Stimulated activated memory B cell treated with anti-CD40 and anti-IgM and Interleukin-4, amounts not matched to agents 10 μg/mL and 1 μg/mL and 100 μg/mL, for 72 hours (primary cell): ENCODE measurements at places on chromosomes 5 and 9.

- ATAC-seq: no peak
Observed at GRCh38 chr5:164577742-164578141, 1072.3 kb downstream of the MAT2B start.

DNA sequence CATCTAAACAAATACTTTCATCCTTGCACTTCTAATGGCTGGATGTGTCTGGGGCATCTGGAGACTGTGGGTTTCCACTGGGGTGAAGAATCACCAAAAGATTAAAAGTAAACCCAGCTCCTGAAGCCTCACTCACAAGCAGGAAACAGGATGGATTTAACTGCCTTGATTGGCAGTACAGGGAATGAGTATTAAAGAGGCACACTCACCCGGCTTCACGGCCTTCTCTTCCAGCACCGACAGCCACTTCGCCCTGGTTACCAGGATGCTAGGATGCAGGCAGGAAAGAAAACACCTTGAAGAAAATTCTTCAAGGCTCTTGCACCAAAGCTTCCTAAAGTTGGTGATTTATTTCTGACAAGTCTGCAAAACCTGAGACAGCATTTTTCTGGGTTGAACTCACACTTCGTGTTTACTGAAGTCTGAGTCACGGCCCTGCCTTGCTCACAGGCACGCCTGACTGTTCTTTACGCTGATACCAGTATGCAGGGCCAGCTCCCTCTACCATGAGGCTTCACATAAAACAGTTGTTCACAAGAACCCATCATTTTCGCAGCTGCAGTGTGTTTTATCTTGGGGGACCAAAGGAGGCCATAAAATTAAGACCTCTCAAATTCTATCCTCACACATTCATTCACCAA, 56.5 kb upstream of the ZNF354A start:
- ATAC-seq: no peak

DNA sequence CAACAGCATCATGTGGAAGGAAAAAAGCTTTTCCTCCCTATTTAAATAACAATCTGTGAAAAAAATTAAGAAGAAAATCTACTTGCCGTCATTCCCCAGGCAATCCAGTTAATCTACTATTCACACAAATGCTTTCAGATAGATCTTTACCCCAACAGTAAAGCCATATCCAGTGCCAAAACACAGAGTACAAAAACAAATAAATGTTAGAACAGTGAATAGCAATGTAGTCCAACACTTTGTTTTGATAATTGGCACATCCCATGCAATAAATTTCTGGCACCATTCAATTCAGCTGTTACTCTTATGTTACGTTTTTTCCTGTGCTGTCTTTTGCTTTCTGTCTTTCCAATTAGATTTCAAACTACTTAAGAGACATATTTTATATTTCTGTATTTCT, 2245.5 kb upstream of the WWC1 start:
- no peak for ATAC-seq

GRCh38 chr5:42655982-42656650, 100.5 kb upstream of the CCDC152 start:
- ATAC-seq: no peak

DNA sequence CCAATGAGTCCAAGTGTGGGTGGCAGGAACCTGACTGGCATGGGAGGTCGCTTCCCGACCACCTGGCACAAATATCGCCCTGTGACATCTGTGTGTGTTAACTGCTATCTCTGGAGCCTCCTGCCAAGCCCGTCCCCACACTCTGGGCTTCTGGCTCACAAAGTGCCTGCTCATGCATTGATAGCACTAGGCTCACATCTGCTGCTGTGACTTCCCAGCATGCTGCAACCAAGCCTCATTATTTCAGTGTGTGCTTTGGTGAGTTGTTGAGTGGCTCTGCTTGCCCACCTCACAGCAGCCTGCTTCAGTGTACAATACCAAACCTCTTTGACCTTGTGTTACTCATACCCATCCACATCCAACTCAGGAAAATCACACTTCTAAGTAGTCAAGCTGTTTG, 139.8 kb downstream of the APBA1 start:
- ATAC-seq: no peak

DNA sequence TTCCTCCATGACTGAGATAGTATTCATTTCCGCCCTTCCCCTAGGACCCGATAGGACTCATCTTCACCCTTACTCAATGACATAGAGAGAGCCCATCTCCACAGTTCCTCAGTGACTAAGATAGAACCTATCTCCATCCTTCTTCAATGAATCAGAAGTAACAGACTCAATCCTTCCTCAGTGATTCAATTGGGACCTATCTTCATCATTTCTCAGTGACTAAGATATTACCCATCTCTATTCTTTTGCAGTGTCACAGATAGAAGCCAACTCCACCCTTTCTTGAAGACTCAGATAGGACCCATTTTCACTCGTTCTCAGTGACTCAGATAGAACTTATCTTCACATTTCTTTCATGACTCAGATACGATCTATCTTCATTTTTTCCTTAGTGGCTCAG, 164.6 kb downstream of the FBXO4 start:
- no peak for ATAC-seq

DNA sequence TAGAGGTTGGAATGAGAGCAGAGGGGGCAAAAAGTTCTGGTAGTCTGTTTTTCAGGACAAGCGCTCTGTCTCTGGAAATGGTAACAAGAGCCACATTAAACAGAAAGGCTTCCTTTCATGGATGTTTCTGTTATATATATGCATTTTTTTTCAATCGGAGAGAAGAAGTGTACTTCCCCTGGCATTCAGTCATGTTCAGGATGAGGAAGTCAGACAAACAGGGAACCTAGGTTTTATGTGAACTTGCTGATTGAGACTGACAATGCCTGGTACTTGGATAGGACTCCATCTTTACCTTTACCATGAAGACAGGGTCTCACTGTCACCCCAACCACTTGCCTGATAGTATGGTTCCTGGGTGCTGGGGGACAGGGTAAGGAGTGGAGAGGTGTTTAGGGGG, 30.1 kb upstream of the ZBED3 start:
- ATAC-seq: no peak

DNA sequence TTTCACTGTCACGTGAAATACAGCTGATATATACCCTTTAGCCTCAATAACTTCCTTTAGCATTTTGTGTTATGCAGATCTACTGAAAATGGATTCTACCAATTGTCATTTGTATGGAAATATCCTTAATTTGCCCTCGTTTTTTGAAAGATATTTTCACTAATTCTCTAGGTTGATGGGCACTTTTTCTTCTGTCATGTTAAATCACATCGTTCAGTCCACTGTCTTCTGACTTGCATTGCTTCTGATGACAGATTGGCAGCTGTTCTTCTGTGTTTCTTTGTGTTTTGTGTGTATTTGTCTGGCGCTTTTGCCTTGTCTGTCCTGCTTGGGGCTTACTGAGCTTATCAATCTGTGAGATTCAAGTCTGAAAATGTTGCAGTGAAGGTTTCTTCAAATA, 9.7 kb upstream of the CLPTM1L start:
- no peak for ATAC-seq

- ATAC-seq: no peak
Observed at GRCh38 chr9:86670536-86670935, 276.8 kb downstream of the GAS1 start.

GRCh38 chr9:114972510-114973136, 42.2 kb upstream of the TNFSF8 start:
- ATAC-seq: no peak

GRCh38 chr5:66477596-66477995, 118.6 kb upstream of the MAST4 start:
- ATAC-seq: no peak

DNA sequence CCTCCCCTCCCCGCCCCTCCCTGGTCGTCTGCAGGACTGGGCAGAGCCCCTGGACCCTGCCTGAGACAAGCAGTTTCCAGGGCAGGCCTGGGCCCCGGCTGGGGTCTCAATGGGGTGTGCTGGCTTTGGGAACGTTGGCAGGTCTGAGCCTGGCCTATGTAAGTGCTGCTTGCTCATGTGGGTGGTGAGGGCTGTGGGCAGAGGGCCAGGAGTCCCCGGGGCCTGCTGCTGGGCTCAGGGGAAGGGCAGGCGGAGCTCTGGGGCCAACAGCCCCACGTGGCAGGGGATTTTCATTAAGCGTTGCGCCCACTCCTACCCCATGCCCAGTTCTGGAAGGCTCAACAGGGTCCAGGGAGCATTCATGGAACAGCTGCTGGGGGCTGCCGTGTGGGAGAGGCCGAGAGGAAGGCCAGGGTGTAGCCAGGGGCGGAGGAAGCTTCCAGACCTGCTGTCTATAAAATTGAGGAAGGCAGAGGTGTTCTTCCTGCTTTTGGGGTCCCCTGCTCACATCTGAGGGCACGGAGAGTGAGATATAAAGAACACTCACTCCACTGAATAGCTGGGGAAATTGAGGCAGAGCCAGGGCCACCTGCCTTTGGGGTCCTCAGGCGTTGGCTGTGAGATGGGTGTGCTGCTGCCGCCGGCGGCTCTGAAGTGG, 32.5 kb downstream of the RXRA start:
- no peak for ATAC-seq

- no peak for ATAC-seq
Observed at GRCh38 chr5:37715361-37715760, 124.5 kb downstream of the GDNF start.

DNA sequence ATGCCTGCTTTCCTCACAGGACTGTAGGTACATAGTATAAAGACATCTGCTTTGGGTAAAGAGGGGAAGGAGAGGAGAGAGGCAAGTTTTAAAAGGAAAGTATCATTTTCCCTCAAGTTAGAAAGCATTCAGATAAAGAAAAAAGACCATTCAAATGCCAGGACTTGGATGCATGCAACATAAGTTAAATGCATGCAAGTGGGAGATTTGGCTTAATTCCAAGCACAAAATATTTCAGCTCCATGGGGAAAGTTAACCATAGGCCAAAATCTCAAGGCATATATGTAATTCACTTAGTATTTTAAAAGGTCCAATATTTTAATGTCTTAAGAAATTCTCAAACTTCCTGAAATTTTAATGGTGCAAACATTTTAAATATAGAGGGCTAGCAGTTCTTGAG, 36.4 kb downstream of the POU5F2 start:
- ATAC-seq: no peak

DNA sequence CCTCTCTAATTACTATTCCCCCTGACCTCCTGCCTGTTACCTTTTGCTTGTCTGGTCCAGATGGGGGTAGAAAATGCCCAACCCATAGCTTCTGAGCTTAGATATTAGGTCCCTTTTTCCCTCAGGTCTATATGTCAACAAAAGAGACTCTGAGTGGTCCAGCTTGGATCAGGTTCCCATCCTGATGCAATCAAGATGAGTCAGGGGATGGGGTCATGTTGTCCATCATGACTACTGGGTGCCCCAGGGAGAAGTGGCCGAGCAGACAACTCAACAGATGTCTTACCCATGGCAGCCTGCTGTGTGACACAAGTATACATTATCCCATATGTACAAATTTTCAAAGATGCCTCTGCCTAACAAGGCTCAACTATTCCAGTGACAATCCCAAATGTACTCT, 9.1 kb upstream of the ANKH start:
- no peak for ATAC-seq

GRCh38 chr5:6734243-6734700, 21.0 kb downstream of the TENT4A start:
- ATAC-seq: no peak

DNA sequence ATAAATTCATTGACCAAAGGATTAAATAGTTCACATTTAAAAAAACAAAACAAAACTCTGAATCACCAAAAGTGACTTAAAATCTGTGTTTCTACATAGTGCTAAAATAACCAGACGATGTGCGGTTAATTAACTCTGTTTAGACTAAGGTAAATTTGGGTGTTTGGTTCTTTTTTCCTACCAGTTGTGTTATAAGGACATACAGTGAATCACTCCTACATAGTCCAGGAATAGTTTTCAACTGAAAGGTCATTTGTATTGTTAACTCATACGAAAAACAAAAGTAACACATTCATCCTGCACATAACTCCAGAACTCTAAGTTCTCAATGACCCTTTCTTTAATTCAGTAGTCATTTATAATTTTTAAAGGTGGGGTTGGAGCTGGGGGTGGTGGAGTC, 203.7 kb downstream of the GLIS3 start:
- ATAC-seq: no peak

GRCh38 chr5:143156086-143156485, 247.4 kb downstream of the NR3C1 start:
- no peak for ATAC-seq

- no peak for ATAC-seq
Observed at GRCh38 chr9:69579760-69580581, 92.2 kb downstream of the APBA1 start.

GRCh38 chr9:128411364-128412119, 9.1 kb upstream of the CERCAM start:
- ATAC-seq: no peak

DNA sequence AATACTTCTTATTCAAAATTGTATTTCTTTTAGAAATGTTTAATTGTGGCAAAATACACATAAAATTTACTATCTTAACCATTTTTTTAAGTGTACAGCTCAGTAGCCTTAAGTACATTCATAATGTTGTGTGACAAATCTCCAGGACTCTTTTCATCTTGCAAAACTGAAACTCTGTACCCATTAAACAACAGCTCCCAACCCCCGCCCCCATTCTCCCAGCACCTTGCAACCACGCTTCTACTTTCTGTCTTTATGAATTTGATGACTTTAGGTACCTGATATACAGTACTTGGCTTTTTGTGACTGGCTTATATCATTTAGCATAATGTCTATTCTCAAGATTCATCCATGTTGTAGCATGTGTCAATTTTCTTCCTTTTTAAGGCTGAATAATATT, 2.8 kb upstream of the IL5 start:
- no peak for ATAC-seq

DNA sequence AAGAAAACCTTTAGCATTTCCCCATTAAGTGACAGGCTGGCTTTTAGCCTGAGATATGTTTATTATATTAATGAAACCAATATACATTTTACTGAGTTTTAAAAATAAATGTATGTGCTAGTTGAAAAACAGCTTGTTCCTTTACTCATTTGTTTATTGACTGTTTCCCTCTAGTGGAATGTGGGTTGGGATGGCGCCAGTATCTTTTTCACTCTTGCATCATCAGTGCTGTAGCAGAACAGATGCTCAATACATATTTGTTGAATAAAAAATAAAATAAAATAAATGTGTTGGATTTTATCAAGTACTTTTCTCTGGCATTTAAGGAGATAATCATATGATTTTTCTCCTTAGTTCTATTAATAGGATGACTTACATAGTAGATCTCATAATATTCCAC, 43.0 kb downstream of the FSTL4 start:
- no peak for ATAC-seq

- ATAC-seq: peak; percentile 94
Observed at GRCh38 chr5:10489810-10490426, 48.2 kb downstream of the ROPN1L start.

DNA sequence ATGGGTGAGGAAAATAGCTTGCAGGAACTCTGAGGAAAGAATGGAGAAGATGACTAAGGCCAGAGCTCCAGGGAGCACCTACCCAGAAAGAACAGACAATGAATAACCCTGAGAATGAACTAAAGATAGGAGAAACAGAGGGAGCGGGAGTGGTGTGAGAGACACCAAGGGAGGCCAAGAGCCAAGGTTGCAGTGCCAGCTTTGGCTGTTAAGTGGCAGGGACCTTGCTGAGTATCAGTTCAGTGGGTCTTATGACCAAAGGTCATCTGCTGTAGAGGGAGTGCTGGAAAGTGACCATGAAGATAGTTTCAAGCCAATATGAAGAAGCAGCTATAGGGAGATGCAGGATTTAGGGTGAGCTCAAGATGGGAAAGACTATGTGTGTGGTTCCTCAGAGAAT, 16.7 kb downstream of the P4HA2 start:
- no peak for ATAC-seq
